CD8-positive, alpha-beta memory T cell (primary cell): ENCODE measurements at places on chromosomes 7 and 10. TPM values are rescaled to one million over a fixed set of nuclear protein-coding genes. Genes with fewer than 3 reads are reported as not detected.

Gene GPER1
- total RNA-seq, result not detected

Gene RADIL
- total RNA-seq, result 0.04 TPM

Gene ADCY1
- 0.79 TPM for total RNA-seq

Gene LIPN
- total RNA-seq, result not detected

Gene AS3MT
- 0.44 TPM for total RNA-seq

Gene SPDYE8
- total RNA-seq, result not detected

Gene ASZ1
- not detected for total RNA-seq

Gene PPRC1
- 106 TPM for total RNA-seq

Gene FZD8
- 0.55 TPM for total RNA-seq

Gene TRIM50
- total RNA-seq, result not detected

Gene SFRP5
- not detected for total RNA-seq

Gene TEX47
- total RNA-seq, result not detected

Gene ACTL6B
- not detected for total RNA-seq
